Astrocyte of the cerebellum (primary cell): ENCODE measurements at places on chromosomes 12 and 14.
A peak's percentile ranks its signal among the peaks of the same experiment; 100 is the strongest.

DNA sequence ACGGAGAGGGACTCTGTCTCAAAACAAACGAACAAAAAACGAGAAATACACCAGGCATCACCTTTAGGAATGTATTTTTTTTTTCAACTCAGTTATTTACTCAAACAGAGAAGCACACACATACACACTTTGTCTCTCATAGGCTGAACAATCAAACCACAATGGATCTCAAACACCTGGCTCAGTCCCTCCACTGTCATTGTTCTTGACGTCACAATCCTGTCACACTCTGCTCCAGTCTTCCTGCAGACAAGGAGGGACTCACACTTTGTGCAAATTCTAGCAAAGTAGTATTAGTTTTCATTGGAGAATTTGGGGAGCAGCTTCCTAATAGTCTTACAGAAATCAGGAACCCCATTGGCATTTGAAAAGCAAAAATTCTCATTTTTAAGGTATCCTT is 727.8 kb downstream of the BCL11B start:
- DNase-seq: no peak

GRCh38 chr12:1481906-1482305 is 112.5 kb downstream of the FBXL14 start:
- no peak for DNase-seq

DNA sequence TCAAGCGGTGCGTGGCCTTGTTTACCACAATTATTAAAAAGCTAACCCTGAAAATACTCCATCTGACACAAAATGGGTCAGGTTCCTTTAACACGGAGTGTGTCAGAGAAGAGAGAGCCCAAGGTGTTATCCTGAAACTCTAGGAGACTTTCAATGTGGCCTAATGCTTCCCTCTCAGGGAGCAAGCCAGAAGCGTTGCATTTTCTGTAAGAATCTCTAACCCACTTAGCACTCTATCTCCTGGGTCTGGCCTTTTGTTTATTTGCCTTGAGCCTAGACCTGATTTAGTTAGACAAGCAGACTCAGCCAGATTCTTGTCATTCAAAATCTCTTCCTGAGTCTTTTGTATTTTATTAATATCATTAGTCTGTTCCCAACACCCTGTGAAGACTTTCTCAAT is 184.0 kb upstream of the SYT1 start:
- no peak for DNase-seq

DNA sequence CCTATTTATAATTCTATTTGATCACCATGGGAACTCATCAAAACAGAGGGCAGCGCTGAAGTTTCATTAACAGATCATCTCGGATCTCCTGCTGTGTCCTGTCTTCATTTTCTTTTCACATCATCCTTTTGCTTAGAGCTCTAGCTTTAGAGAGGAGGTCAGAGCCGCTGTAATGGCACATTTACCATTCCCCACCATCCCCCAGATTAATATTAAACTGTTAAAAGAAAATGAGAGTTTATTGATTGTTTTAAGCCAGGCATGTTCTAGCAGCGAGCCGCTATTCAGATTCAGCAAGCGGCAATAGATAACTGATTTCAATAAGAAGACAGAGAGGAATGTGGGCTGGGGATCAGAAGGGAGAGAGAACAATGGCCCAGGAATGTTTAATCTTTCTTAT is 308.8 kb downstream of the EGLN3 start:
- no peak for DNase-seq

DNA sequence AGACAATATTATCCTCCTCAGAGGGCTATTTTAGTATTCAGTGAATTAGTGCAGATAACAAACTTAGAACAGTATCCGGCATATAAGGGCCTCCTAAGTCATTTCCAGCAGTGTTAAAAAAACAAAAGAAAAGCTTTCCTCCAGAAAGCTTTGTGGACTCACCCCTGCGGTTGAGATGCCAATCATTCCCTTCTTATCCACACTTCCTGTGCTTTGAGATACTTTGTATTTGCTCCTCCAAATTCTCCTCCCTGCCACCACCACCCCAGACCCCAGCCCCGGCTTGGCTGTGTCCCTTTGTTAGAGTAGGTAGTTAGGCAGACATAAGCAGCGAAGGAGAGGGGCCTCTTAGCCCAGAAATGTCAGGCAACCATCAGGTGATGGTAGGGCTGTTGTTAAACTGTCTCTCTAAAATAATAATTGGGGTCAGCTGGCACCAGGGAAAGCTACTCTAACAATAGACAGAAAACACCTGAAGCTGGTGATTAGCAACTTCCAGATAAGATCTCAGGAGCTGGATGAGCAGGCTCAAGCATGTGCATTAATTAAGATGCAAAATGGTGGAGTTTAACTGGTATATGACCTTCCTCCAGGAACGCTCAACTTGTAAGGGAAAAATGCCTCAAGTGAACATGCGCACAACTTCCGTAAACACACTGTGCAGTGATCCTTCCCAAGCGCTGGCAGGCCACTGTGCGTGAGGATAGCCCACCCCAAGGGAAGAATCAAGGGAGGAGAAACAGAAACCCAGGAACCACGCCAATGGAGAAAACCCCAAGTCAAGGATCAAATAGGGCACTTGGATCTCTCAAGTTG is 152.1 kb upstream of the EEA1 start:
- peak; percentile 31 for DNase-seq

GRCh38 chr12:129959889-129960288 is 56.1 kb upstream of the TMEM132D start:
- DNase-seq: no peak

DNA sequence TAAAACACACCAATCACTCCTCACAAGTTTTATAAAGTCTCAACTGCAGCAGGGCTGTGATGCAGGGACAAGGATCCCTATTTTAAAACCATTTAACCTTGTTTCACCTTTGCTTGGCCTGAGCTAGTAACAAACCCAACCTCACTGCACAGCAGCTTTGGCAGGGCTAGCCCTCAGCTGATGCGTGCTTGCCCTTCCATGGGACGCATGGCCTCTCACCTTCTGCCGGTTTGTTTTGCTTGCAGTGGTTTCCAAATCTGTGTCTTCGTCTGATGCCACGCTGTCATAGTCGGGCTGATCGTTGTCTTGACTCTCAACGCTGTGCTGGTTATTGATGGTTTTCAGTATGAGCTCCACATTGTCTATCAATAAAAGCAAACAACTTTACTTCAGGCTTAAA is 43.3 kb downstream of the GIT2 start:
- DNase-seq: no peak

- DNase-seq: peak; percentile 11
Observed at GRCh38 chr14:58362798-58363412, 32.8 kb upstream of the TOMM20L start.

GRCh38 chr12:17017402-17017801 is 411.4 kb upstream of the LMO3 start:
- no peak for DNase-seq

DNA sequence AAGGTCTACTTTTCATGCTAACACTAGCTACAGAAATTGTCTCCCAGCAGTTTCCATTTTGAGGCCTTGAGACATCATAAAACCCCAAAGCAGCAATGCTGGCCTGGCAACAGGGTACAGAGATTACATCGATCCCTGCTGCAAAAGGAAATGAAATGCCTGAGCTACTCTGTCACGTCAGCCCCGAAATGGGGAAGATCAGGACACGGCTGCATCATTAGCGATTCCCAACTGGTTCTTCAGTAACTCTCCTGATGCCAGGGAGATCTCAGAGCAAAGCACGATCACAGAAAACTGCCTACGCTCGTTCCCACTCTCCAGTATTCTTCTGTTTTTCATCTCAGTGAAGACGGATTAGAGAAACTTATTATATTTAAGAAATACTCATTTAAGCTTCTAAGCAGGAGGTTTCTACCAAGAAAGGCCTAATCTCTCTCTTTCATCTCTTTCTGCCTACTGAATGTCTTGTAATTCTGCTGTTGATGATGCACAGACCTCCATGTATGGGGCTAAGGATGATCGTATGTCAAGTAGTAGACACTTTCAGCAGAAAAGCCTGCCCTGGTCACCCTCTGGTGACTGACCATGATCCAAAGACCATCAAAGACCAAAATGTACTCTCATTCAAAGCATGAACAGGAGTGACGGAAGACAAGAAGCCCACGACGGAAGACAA is 168.5 kb downstream of the RIMBP2 start:
- DNase-seq: no peak

GRCh38 chr14:91315844-91316267 is 71.4 kb upstream of the GPR68 start:
- no peak for DNase-seq

GRCh38 chr12:93954166-93955112 is 193.9 kb upstream of the PLXNC1 start:
- no peak for DNase-seq

- DNase-seq: no peak
Observed at GRCh38 chr14:78690836-78691235, 520.7 kb downstream of the NRXN3 start.

GRCh38 chr12:1603269-1603993 is 9.1 kb upstream of the FBXL14 start:
- DNase-seq: no peak

DNA sequence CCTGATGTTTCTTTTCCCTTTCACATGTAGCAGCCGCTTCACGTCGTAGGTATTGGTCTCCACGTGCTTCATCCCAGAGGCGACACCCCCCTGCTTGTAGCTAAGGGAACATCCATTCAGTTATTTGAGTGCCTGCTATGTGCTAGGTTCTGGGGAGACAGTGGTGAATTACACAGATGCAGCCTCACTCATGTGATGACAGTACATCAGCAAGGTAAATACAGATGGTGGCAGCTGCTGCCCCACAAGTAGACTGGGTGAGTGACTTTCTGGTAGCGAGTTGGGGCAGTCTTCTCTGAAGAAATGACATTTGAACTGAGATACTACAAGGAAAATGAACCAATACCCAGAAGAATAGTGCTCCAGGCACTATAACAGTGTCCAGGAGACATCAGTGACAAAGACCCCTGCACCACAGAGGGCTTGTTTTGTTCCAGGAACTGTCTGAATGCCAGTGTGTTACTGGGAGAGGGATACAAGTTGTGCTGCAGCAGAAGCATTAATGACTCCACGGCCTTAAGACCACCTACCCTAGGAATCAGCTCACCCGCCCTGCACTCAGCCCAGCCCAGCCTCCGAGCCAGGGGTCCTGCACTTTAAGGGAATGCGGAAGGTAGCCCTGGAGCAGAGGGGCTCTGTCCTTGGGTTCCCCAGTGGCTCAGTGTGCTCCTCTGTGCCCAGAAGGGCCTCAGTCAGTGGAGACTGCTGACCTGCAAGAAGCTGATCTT is 7.3 kb downstream of the AVIL start:
- no peak for DNase-seq

DNA sequence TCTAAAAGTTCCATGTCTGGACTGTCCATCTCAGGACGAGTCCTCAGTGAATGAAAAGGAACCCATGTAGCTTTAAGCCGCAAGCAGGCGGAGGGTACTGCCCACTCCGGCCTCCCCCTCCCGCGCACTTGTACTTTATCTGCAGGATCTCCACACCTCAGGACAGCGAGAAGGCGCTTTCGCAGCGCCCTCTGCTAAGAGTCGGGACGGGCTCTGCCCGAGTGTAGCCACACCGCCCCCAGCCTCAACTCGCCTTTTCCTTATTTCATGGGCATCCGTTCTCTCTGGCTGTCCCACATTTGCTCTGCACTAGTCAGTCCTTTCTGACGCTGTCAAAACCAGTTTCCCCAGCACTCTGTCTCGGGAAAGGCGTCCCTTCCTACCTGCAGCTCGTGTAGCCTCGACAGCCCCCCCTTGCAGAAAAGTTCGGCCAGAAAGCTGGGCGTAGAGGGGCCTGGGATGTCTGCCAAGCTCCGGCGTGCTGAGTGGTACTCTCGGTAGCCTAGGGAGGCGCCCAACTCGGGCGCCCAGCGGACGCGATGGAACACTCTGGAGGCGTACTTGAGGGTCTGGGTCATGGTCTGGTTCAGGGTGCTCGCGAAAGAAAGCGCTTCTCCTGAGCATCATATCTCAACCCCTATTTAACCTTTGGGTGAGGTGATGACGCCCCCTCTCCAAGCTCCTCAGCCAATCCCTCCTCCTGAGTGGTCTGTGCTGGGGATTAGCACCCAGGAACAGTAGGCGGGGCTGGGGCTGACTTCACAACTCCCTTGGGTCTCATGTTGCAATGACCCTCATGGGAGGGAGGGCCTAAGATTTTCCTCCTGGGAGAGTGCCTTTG is at the start of gene CYP27B1:
Gene CYP27B1, minus strand, starts transcription at position 615 of the 841 bp plus-strand sequence. Its CDS starts 37 bp downstream, at position 578.
- DNase-seq: no peak

- DNase-seq: no peak
Observed at GRCh38 chr12:108635201-108635996, 1.7 kb upstream of the SELPLG start.

- DNase-seq: no peak
Observed at GRCh38 chr12:113154351-113154973, 4.9 kb downstream of the CFAP73 start.

GRCh38 chr12:101781834-101782233 is 42.6 kb upstream of the SYCP3 start:
- DNase-seq: no peak

- no peak for DNase-seq
Observed at GRCh38 chr14:63026491-63026890, 18.8 kb downstream of the KCNH5 start.

- no peak for DNase-seq
Observed at GRCh38 chr12:106583242-106584103, 669 bp downstream of the RFX4 start.

DNA sequence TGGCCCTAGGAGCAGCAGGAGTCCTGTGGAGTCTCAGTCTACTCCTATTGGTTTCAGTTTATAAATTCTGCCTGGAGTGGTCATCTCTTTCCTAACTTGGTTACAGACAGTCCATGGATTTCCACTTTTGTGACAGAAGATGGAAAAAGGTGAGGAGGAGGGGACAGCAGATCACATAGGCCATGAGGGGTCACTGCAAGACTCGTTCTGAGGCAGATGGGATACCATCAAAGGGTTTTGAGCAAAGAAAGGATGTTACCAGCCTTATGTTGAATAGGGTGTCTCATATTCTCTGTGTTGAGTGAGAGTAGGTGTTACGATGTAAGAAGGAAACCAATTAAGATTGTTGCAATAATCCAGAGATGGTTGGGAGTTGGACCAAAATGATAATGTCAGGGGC is 15.3 kb downstream of the PDE3A start:
- no peak for DNase-seq

GRCh38 chr12:120488057-120488640 is 7.8 kb upstream of the DYNLL1 start:
- no peak for DNase-seq

GRCh38 chr14:84483072-84483420 is 1046.9 kb upstream of the FLRT2 start:
- DNase-seq: no peak

GRCh38 chr12:107435520-107435919 is 250.1 kb upstream of the PWP1 start:
- no peak for DNase-seq

DNA sequence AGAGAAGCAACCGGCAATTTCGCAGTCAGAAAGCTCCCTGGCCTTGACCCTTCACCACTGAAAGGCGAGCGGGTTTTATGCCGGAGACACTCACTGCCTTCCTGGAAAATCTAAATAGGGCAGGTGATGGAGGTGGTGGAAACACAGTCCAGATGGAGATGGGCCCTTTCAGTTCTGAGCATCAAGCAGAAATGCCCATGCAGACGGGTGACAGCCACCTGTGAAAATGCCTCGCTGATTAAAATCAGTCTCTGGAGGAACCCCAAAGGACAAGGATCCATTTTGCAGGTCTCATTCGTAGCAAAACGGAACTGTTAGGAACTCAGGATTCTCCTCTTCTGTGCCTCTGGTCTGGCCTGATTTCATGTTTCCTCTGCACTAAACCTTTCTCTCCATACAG is 74.2 kb downstream of the FZD10 start:
- no peak for DNase-seq

- DNase-seq: no peak
Observed at GRCh38 chr12:39329018-39329417, 113.9 kb downstream of the KIF21A start.

- DNase-seq: no peak
Observed at GRCh38 chr14:29926701-29927375, 809 bp downstream of the PRKD1 start.
